ENCODE measurements at places on chromosomes 16 and 17.

- H3K4me1 ChIP-seq = no peaks in the 10 kb centered on the region
- H3K4me3 ChIP-seq = no peak overlapping the region
- no peak for DNase-seq
- no peaks in the 10 kb centered on the region for H3K36me3 ChIP-seq
Observed at GRCh38 chr17:38579934-38580333, 25.8 kb downstream of the SRCIN1 start.

- no peak for DNase-seq
- peaks cover 4% of the 10 kb centered on the region for H3K27me3 ChIP-seq
- no peaks in the 10 kb centered on the region for H3K36me3 ChIP-seq
- no peaks in the 10 kb centered on the region for H3K4me1 ChIP-seq
- H3K27ac ChIP-seq = no peak overlapping the region
- H3K4me3 ChIP-seq = no peak overlapping the region
Observed at GRCh38 chr17:19996086-19996485, 13.1 kb upstream of the SPECC1 start.

DNA sequence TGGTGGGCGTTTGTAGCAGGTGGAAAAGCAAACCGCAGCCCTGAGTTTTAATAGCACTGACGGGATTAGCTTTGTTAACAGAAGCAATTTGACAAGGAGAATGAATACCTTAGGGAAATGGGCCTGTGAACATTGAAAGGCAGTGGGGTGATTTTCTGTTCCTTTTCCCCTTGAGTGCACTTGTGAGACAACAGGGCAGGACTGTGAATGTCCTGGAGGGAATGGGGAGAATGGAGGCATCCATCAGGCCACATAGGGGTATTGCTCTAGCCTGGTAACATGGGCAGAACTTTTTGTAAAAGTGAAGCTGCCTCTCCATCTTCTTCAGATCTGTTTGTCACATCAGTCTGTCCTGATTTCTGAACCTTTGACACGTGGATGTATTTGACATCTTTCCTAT lies 26.2 kb downstream of the USP43 start:
- no peak for DNase-seq
- no peaks in the 10 kb centered on the region for H3K27me3 ChIP-seq
- H3K4me3 ChIP-seq = no peak overlapping the region
- no peak overlapping the region for H3K27ac ChIP-seq

GRCh38 chr17:14197057-14197456 lies 39.6 kb downstream of the CDRT15 start:
- no peaks in the 10 kb centered on the region for H3K36me3 ChIP-seq
- H3K27ac ChIP-seq = no peak overlapping the region
- no peaks in the 10 kb centered on the region for H3K27me3 ChIP-seq
- DNase-seq = no peak
- H3K4me3 ChIP-seq = no peak overlapping the region

GRCh38 chr17:30113213-30113612 lies 3.4 kb upstream of the NSRP1 start:
- no peaks in the 10 kb centered on the region for H3K4me1 ChIP-seq
- DNase-seq = no peak
- no peak overlapping the region for H3K27ac ChIP-seq
- no peaks in the 10 kb centered on the region for H3K27me3 ChIP-seq
- H3K4me3 ChIP-seq = no peak overlapping the region

DNA sequence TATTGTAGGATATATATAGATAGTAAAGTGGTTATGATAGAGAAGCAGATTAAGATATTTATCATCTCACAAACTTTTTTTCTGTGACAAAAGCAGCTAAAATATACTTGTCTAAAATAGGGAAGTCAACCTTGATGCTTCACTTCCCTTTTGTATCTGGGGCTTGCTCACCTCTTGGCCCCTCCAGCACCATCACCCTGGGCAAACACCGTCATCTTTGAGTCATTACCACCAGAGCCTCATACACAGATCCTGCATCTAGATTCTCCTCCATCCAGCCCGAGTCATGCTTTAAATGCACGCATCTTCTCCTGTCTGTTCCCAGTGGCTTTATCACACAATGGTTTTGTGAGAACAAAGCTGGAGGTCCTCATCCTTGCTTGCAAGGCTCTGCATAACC lies 1062.7 kb upstream of the EEF2KMT start:
- H3K4me1 ChIP-seq = no peaks in the 10 kb centered on the region
- no peaks in the 10 kb centered on the region for H3K27me3 ChIP-seq
- DNase-seq = no peak

DNA sequence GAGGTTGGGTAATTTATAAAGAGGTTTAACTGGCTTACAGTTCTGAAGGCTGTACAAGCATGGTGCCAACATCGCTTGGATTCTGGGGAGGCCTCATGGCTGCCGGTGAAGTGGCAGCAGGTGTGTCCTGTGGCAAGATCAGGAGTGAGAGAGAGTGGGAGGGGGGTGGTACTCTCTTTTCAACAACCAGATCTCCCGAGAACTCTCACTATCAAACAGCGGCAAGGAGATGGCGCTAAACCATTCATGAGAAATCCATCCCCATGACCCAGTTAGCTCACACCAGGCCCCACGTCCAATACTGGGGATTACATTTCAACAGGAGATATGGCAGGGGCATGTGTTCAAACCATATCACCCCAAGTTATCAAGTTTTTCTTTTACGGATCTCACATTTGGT lies 44.0 kb upstream of the CBX4 start:
- no peaks in the 10 kb centered on the region for H3K36me3 ChIP-seq
- no peak for DNase-seq
- no peak overlapping the region for H3K4me3 ChIP-seq
- H3K4me1 ChIP-seq = peaks cover 9% of the 10 kb centered on the region
- no peak overlapping the region for H3K27ac ChIP-seq

DNA sequence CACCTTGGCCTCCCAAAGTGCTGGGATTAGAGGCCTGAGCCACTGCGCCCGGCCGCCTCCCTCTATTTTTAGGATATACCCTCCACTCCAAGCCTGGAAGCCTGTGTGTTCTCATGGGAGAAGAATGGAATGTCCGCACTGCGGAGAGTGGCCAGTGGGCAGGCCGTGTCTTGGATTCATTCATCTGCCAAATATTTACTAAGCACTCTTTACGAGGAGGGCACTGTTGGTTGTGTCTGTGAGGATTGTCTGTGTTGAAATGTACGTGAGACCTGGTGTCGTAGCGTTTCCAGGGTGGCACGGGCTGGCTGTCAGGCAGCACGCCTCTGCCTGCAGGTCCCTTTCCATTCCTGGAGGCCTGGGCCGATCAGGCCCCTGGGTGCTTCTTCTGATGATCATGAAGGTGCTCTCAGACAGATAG lies 19.2 kb downstream of the PGS1 start:
- no peaks in the 10 kb centered on the region for H3K27me3 ChIP-seq
- peaks cover 34% of the 10 kb centered on the region for H3K36me3 ChIP-seq
- DNase-seq = no peak
- H3K4me1 ChIP-seq = no peaks in the 10 kb centered on the region
- no peak overlapping the region for H3K27ac ChIP-seq

DNA sequence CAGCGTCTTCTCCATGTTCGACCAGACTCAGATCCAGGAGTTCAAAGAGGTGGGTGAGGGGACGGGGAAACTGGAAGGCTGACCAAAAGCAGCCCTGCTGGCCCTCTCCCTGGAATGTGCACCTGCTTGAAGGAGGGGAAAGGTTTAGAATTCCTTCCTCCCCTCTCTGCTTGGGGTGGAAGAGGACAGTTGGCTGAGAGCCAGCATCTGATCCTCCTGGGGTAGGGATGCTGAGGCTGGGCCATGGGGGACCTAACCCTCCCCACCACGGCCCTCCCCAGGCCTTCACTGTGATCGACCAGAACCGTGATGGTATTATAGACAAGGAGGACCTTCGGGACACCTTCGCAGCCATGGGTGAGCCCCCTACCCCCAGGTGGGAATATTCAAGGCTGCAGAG lies 1.3 kb downstream of the MYL11 start:
- no peaks in the 10 kb centered on the region for H3K36me3 ChIP-seq
- no peak overlapping the region for H3K4me3 ChIP-seq
- peaks cover 5% of the 10 kb centered on the region for H3K4me1 ChIP-seq
- no peak for DNase-seq
- H3K27ac ChIP-seq = no peak overlapping the region

GRCh38 chr17:71966459-71967313 lies 154.1 kb upstream of the SOX9 start:
- no peak overlapping the region for H3K27ac ChIP-seq
- H3K4me1 ChIP-seq = no peaks in the 10 kb centered on the region
- no peaks in the 10 kb centered on the region for H3K36me3 ChIP-seq
- H3K27me3 ChIP-seq = no peaks in the 10 kb centered on the region
- H3K4me3 ChIP-seq = no peak overlapping the region

DNA sequence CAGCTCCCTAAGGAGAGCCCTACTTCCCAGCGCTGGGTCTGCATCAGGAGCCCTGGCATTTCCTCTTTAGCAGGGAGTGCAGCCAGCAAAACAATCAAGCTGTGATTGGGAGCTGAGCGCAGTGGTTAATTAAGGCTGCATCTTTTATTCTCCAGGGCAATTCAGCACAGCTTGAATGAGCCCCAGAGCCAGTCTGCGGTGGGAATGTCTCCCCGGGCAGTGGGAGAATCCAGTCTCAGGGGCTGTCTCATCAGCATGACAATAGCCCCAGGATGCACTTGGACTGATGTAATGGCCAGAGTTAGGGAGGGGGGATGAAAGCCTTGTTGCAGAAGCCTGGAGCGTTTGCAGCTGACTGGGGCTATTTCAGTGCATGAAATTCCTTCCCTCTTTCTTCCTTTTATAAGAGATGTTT lies 292.6 kb upstream of the SOX9 start:
- no peak overlapping the region for H3K27ac ChIP-seq
- H3K36me3 ChIP-seq = no peaks in the 10 kb centered on the region
- H3K4me3 ChIP-seq = no peak overlapping the region
- no peaks in the 10 kb centered on the region for H3K4me1 ChIP-seq
- peak; percentile 1 for DNase-seq
- peaks cover 8% of the 10 kb centered on the region for H3K27me3 ChIP-seq

- no peaks in the 10 kb centered on the region for H3K4me1 ChIP-seq
- no peak overlapping the region for H3K27ac ChIP-seq
- H3K36me3 ChIP-seq = no peaks in the 10 kb centered on the region
- DNase-seq = no peak
- H3K27me3 ChIP-seq = no peaks in the 10 kb centered on the region
Observed at GRCh38 chr17:22265807-22266206, 573.5 kb downstream of the KCNJ18 start.

DNA sequence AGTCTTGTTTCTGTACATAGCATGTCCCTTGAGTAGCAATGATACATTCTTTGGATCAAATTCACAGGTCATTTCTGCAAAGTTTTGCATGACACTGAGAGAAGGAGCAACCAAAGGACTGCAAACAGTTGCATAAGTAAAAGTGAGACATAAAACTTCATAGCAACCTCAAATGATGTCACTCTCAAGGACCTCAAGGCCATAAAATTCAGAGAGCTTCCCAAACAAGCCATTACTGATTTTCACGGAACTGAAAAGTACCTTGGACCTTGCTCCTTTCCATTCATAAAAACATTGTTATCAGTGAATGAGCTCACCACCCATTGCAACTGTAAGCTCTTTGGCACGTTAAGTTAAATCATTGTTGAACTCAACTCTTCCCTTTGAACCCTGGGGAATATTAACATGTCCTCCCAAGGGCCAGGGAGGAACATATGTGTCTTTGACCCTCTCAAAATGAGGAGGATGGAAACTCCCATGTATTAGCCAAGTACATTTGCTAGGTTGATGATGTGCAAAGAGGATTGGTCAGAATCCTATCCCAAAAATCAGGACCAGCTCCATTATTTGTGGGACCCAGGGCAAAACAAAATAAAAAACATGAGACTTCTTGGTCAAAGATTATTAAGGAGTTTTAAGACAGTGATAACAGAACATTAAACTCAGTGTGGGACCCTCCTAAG lies 275.0 kb upstream of the DYNLRB2 start:
- H3K4me1 ChIP-seq = peaks cover 10% of the 10 kb centered on the region
- peak; percentile 98 for DNase-seq
- H3K27ac ChIP-seq = peak overlapping the region; percentile 76
- no peak overlapping the region for H3K4me3 ChIP-seq
- H3K27me3 ChIP-seq = no peaks in the 10 kb centered on the region

DNA sequence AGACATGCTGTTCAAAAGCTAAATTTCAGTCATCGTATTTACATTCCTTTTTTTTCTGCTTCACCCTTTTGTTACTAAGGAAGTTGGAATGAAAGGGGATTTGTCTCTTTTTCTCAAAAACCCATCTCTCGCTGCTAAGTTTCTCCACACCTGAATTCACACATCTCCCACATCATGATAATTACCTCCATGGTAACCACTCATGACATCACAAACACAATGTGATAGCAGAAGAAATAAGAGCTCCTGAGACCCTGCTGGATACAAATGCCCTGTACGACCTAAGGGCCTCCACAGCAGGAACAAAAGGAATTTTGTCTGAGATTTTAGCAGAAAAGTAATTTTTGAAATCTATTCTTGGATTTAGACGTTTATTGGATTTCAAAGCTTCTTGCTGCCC lies 82.6 kb upstream of the GNAO1 start:
- H3K27me3 ChIP-seq = no peaks in the 10 kb centered on the region
- H3K4me3 ChIP-seq = no peak overlapping the region
- H3K36me3 ChIP-seq = no peaks in the 10 kb centered on the region
- no peaks in the 10 kb centered on the region for H3K4me1 ChIP-seq
- DNase-seq = no peak

GRCh38 chr17:41296846-41297245 lies 5.8 kb downstream of the KRTAP29-1 start:
- no peak overlapping the region for H3K27ac ChIP-seq
- no peaks in the 10 kb centered on the region for H3K27me3 ChIP-seq
- no peaks in the 10 kb centered on the region for H3K36me3 ChIP-seq
- H3K4me3 ChIP-seq = no peak overlapping the region

GRCh38 chr16:71919035-71919434 lies 23.7 kb downstream of the IST1 start:
- H3K27ac ChIP-seq = no peak overlapping the region
- no peaks in the 10 kb centered on the region for H3K4me1 ChIP-seq
- no peak for DNase-seq

- no peak within 1 kb of the TSS for H3K27ac ChIP-seq
- no peaks in the 10 kb centered on the region for H3K36me3 ChIP-seq
- no peak for DNase-seq
- no peaks in the 10 kb centered on the region for H3K4me1 ChIP-seq
- peaks cover 70% of the 10 kb centered on the region for H3K27me3 ChIP-seq
- no peak within 1 kb of the TSS for H3K4me3 ChIP-seq
Observed at GRCh38 chr16:3187798-3188674, at the start of gene OR1F1. Gene OR1F1 (plus strand): TSS chr16:3188204.

DNA sequence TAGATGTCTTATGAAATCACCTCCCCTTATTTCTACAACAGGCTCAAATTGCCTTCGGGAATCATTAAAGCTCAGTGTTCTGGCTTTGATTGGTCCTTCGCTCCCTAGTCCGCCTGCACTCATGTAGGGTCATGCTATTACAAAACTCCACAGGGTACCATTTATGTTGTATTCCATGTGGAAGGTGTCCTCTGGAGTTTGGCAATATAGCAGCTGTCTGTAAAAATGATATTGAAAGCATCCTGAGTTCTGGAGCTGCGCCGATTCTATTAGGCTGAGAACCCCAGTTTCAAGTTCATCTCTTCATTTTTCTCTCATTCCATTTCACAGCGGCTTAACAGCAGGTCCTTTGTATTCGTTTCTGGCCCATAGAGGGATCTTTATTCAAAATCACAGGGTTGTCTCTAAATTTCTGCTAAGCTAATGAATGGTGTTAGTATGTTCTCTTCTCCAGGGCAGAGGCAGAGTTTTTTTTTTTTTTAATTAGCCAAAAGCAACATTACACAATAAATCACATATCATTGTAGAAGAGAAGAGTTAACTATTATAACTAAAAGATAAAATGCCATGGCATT lies 71.9 kb upstream of the TEKT1 start:
- H3K27me3 ChIP-seq = no peaks in the 10 kb centered on the region
- H3K4me1 ChIP-seq = no peaks in the 10 kb centered on the region
- no peak overlapping the region for H3K4me3 ChIP-seq
- DNase-seq = no peak

All from small intestine (tissue), 16 donors.